ENCODE measurements at places on chromosomes 5 and 9.

DNA sequence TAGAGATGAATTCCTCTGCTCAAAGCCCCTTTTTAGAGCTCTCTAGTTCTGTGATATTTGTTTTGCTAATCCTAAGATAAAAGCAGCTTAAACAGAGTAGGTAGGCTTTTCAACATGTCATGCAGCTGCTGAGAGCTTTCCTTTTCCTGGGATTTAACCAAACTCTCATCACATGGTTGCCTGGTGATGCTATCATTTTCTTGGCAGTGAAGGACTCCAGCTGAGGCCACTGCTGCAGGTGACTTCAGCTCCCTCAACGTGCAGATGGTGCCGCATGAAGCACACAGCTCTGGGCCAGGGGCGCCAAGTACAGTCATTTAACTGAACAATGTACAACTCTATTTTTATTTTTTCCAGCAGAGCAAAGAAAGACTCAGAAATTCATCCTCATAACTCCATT, 42.2 kb downstream of the SECISBP2 start:
- no peak for DNase-seq

DNA sequence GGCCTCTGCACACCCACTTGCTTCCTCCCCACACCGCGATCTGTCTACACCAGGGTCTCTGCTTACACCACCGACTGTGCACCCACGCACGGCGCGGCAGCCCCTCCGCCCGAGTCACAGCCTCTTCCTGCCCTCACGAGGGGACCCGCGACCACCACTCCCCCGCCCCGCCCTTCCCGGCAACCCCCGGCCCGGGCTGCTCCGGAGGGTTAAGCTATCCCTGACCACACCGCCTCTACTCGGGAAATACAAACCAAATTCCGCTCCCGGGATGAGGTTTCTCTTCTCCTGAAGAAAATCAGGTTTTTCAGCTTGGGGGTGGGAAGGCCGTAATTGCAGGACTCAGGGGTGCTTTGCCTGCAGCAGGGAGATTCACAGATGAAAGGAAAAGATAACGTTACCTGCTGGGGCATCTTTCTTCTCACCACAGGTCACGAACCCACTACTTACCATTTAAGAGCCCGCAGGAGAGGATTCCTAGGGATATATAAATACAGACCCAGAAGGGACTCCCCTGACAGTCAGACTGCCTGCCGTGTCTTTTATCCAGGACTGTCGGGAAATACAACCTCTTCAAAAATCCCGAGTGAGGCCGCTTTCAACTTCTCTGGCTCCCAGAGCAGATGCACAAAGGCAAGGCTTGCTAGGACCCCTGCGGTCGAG, 63.5 kb downstream of the ROR2 start:
- no peak for DNase-seq

GRCh38 chr9:18045326-18045725, 428.6 kb upstream of the ADAMTSL1 start:
- DNase-seq: no peak

GRCh38 chr5:38601133-38601862, 44.9 kb upstream of the LIFR start:
- no peak for DNase-seq

DNA sequence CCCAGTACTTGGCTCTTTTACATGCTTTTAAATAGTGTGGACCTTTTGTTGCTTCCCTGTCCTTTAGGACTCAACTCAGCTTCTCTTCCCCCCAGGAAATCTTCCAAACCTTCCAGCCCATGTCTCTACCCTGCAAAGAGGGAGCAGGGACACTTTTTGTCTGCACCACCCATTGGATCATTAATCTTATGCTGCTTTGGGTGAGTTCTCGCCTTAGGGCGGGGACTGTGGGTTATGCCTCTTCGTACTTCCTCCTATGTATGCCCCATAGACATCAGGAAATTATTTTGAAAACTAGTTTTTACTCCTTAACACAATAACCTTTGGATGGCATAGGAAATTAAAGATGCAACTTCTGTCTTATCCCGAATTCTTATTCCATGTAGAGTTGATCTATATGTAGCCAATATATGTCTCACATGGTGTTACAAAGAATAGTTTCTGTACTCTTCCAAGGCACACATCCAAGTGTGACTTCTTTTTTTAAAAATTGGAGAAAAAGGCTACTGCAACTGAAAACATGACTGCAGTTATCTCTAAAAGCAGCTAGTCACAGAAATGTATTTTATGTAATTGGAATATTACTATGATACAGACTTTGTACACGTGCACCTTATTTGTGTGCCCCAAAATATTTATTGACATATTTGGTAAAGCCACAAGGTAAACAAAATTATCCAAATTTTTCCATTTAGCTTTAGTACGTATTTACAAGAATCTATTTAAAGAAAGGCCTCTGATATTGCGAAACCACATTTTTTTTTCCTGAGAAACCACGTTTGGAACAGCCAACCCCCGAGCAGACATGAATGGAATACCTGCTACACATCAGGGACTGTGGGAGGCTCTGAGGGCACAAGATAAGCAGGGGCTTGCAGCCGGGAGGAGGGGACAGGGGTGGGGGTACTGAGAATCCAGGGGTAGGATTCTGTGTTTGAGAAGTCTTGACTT, 133.6 kb downstream of the WDR41 start:
- peak; percentile 51 for DNase-seq

- peak; percentile 91 for DNase-seq
These were observed 162.0 kb downstream of the SLC25A46 start for GRCh38 chr5:110900829-110901228.

- DNase-seq: no peak
These were observed 114.3 kb upstream of the DAP start for GRCh38 chr5:10875201-10875768.

DNA sequence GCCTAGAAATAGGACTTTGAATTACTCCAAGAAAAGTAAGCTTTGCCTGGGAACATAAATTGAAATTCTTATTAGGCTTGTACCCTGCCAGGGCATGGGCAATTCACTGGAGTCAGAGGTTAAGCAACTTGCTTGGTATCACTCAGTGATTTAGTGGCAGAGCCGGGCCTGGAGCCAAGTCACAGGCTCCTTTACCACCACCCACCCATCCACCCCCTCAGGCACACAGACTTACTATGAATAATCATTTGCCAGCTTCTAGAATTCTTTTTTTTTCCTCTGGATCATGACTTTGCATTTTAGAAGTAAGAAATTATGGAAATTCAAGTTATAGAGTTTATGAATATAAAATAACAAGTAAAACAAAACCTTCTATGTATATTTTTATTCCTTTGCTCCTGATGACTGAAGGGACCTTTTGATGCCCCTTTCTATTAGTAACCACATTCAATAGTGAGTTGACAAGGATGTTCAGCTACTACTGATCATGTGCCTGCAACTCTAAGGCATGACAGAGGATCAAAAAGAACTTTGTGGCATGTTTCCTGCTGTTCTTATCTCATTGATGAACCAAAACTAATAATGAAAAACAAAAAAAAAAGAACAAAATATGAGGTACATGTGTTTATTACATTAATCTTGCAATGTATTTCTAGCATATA, 614.7 kb downstream of the TLR4 start:
- no peak for DNase-seq

- DNase-seq: no peak
These were observed 85.5 kb downstream of the LNPEP start for GRCh38 chr5:97021416-97021815.

DNA sequence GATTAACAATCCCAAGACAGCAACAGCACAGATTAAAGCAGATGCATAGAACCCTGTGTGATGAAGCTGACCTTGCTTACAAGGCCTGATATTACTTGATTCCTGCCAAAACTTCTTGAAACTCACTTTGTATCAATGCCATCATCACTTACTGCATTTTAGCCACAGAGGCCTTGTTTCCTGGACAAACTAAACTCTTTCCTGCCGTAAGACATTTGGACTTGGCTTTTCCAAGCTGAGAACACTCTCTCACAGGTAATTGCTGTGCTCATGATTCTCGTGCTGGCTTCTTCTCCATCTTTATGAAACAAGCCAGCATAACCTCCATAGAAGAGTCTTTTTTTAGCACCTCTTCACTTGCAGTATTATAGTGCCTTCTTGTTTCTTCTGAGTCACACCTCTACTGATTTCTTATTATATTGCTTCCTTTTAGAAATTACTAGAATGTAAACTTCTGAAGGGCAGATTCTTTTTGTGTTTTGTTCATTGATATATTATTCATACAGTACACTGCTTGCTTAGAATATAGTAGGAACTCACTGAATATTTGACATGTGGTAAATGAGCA, 456.5 kb upstream of the ZNF608 start:
- no peak for DNase-seq

GRCh38 chr5:65986796-65987195, 60.4 kb downstream of the ERBIN start:
- DNase-seq: no peak

GRCh38 chr5:88882276-88883038, 527 bp downstream of the MEF2C start:
- no peak for DNase-seq

GRCh38 chr5:58543723-58544122, 39.2 kb upstream of the RAB3C start:
- DNase-seq: no peak

GRCh38 chr9:96651626-96652025, 3.5 kb downstream of the PRXL2C start:
- DNase-seq: peak; percentile 40

DNA sequence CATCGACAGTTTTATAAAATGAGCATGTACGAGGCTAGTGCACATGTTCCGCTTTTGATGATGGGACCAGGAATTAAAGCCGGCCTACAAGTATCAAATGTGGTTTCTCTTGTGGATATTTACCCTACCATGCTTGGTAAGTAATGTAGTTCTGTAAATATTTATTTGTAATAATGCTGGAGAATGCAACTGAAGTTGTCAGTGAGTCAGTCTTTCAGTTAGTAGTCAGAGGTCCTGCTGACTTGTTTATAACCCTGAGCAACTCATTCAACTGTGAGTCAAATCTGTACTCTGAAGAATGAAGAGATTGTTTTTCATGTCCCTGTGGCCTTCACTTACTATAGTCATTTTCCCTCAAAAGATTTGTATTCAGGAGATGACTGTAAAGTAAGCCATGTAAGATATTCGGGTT, 28.4 kb upstream of the GPR150 start:
- peak; percentile 64 for DNase-seq

GRCh38 chr5:181223058-181223728, at the start of gene TRIM41:
Gene TRIM41 (plus strand): TSS chr5:181223281. CDS start chr5:181224000, 719 bp downstream.
- peak; percentile 99 for DNase-seq

DNA sequence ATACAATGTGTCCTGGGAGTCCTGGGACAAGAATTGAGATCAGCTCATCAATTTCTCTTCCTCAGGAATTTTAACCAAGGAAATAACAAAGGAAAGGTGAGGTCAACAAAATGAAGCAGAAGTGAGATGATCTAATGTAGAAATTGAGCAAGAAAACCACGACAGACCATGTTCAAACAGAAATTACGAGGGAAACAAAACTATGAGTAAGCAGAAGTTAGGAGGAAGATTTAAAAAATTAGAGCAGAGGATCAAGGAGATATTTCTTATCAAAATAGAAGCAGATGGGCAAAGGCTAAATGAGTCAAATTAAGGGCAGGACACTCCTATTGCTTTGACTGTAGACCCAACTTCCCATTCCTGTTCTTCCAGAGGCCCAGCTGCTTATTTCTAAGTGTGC, 97.4 kb downstream of the HINT1 start:
- peak; percentile 2 for DNase-seq
